Mesothelial cell of epicardium (in vitro differentiated cells): ENCODE measurements at places on chromosomes 16 and 17. TPM values are rescaled to one million over a fixed set of nuclear protein-coding genes. Genes with fewer than 3 reads are reported as not detected.

DNA sequence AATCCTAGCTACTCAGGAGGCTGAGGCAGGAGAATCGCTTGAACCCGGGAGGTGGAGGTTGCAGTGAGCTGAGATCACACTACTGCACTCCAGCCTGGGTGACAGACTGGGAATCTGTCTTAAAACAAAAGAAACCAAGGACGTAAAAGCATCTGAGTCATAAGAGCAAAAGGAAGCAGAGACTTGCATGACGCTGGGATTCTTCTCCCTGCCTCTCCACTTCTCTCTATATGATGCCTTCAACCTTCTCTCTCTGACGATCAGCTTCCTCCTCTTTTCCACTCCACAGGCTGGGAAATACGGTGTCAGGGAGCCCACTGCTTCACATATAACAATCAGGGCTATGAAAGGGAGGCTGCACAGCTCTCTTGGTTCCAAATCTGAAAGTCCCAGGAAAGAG, 43.2 kb upstream of the CCL1 start:
- DNase-seq: no peak

DNA sequence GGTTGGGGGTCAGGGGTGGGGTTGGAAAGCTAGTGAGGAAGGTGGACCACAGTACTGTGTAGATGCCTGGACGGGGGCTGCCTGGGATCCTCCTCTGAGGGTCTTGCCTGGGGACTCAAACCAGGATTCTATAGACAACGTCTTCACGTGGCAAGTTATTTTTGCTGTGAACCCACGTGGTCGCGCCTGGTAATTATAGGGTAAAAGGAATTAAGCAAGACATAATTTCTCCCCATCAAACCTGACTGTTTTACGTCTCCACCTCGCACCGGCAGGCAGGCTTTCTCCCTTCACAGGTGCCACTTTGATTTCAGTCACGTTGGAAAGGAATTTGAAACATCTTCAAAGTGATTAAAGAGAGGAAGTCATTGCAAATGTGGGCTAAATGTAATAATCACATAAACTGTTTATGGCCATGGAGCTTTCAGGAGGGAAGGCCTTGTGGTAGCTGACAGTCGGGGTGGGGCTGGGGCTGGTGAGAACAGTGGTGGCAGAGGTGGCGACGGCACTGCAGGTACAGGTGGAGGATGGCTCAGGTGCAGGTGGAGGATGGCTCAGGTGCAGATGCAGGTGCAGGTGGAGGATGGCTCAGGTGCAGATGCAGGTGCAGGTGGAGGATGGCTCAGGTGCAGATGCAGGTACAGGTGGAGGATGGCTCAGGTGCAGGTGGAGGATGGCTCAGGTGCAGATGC, 197.1 kb upstream of the NLRP1 start:
- DNase-seq: no peak

HAS3 gene
- total RNA-seq: 0.86 to 1.2 TPM (median 0.92 TPM) in 3 replicates

PRR35 gene
- total RNA-seq: 0.25 TPM in 1 of 3 replicates, not detected in the others

DNA sequence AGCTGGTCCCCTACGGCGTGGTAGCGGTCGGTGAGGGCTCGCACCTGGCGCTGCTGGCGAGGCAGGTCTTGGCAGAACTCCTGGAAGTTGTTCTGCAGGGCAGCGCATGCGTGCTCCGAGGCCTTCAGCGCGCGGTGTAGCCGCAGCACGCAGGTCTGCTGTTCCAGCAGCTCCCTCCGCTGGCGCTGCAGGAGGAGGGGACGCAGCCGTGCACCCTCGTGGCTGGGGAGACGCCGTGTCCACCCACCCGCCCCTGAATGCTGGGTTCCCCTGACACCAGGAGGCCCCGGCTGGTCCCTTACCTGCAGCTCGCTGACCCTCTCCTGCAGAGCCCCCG, 12.2 kb downstream of the EVPL start:
- DNase-seq: no peak

ADAP2 gene
- total RNA-seq: 0.36 to 2.3 TPM (median 1.9 TPM) in 3 replicates

GRCh38 chr17:38562215-38562569, 43.6 kb downstream of the SRCIN1 start:
- DNase-seq: no peak
